ENCODE measurements at places on chromosomes 5 and 9. TPM values are rescaled to one million over a fixed set of nuclear protein-coding genes. Genes with fewer than 3 reads are reported as not detected.

- DNase-seq = peak; percentile 56
- peaks cover 91% of the 10 kb centered on the region for H3K27me3 ChIP-seq
- H3K4me1 ChIP-seq = no peaks in the 10 kb centered on the region
- no peak overlapping the region for H3K27ac ChIP-seq
Measured at GRCh38 chr9:97853844-97854695, 1.0 kb downstream of the FOXE1 start.

DNA sequence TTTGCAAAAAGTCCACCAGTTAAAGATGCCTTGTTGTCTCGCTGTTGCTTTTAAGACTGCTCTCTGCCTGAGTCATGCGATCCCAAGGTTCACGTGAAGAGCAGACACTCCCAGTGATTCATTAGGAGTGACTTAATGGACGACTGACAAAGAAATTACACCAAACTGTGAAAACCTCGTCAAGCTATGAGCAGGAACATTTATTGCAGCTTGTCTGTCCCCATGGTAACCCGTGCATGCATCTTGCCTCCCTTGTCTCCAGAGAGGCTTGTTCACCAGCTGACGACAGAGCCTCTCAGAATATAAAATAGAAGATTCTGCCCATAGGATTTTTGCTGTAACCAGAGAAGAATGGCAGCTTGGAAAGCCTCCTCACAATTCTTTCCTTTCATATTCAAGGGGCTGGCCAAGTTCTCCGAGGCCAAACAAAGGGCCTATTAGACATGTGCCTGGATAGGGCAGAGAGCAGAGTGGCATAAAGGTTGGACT, 352.7 kb downstream of the SPOCK1 start:
- peak; percentile 100 for DNase-seq
- H3K4me3 ChIP-seq = peak overlapping the region; percentile 57
- H3K27me3 ChIP-seq = no peaks in the 10 kb centered on the region
- H3K36me3 ChIP-seq = no peaks in the 10 kb centered on the region
- H3K27ac ChIP-seq = peak overlapping the region; percentile 98
- peaks cover 53% of the 10 kb centered on the region for H3K4me1 ChIP-seq

PCDHB12 gene
- 2.9 TPM for total RNA-seq

DNA sequence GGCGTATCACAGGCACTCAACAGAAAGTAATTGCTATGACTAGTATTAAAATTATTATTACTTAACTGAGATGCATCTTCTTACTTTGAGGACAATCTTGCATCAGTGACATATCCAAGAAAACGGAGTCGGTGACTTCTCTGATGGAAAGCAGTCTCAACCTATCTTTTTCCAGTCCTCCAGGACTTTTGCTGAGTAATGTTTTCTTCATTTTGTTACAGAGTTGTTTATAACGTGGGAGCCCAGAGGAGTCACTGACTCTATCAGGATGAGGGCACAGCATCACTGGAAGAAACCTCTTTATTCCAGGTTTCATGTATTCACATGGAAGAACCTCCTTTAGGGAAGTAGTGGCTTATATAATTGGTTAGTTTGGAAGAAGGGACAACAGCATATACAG, 51.5 kb upstream of the MELK start:
- H3K36me3 ChIP-seq = no peaks in the 10 kb centered on the region
- no peaks in the 10 kb centered on the region for H3K4me1 ChIP-seq
- H3K4me3 ChIP-seq = no peak overlapping the region
- DNase-seq = no peak
- H3K27ac ChIP-seq = no peak overlapping the region

DNA sequence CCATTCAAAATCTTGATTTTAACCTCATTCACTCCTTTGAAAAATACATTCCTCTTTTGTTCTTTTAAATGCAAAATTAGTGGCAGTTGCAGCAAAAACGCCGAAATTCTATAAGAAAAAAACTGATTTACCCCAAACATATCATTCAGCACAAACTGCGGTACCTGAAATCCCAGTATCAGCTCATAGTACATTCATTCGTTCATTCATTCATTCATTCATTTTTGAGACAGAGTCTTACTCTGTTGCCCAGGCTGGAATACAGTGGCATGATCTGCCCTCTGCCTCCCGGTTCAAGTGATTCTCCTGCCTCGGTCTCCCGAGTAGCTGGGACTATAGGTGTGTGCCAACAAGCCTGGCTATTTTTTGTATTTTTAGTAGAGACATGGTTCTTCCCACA, 20.4 kb downstream of the FBLL1 start:
- H3K27ac ChIP-seq = no peak overlapping the region
- H3K36me3 ChIP-seq = peaks cover 5% of the 10 kb centered on the region
- no peaks in the 10 kb centered on the region for H3K27me3 ChIP-seq

GRCh38 chr5:99827136-99827535, 708.0 kb upstream of the FAM174A start:
- no peaks in the 10 kb centered on the region for H3K36me3 ChIP-seq
- H3K4me1 ChIP-seq = no peaks in the 10 kb centered on the region
- no peak overlapping the region for H3K4me3 ChIP-seq
- no peaks in the 10 kb centered on the region for H3K27me3 ChIP-seq
- no peak overlapping the region for H3K27ac ChIP-seq
- no peak for DNase-seq

GRCh38 chr5:137071931-137072330, 427.2 kb downstream of the SPOCK1 start:
- H3K4me3 ChIP-seq = peak overlapping the region; percentile 6
- peak; percentile 77 for DNase-seq

GARNL3 gene
- total RNA-seq = 0.43 TPM

DNA sequence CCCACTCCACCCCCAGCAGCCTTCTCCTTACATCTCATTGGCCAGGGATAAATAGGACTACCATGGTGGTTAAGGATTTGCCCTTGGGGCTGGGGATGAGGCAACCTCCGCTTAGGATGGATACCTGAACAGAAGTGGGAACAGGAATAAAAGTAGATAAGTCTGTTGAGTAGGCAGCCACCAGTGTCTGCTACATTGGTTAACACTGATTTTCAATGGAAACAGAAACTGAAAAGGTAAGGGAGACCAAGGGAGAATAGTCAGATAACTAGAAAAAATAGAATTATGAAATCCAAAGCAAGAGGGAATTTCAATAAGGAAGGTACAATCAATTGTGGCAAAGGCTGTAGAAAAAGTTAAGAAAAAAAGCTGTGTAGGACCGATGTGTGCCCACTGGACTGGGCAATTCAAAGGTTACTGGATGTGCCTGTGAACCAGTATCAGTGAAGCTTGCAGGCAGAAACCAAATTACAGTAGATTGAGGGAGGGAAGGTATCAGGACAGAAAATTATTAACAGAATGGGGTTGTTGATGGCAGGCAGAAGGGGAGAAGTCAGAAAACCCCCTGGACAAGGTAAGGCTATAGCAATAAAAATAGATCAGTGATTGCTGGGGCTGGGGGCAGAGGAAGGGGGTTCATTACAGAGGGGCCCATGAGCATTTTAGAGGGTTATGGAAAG, 48.7 kb downstream of the DNAJC21 start:
- no peaks in the 10 kb centered on the region for H3K4me1 ChIP-seq
- DNase-seq = no peak
- no peak overlapping the region for H3K4me3 ChIP-seq

- no peak overlapping the region for H3K4me3 ChIP-seq
- no peak for DNase-seq
- H3K27me3 ChIP-seq = no peaks in the 10 kb centered on the region
- H3K27ac ChIP-seq = no peak overlapping the region
Measured at GRCh38 chr5:65029178-65029577, 260.4 kb downstream of the CWC27 start.

TNC gene
- 319 TPM for total RNA-seq

TSSK1B gene
- not detected for total RNA-seq

GRCh38 chr9:72579880-72580550, 58.6 kb downstream of the TMC1 start:
- no peaks in the 10 kb centered on the region for H3K36me3 ChIP-seq
- peaks cover 73% of the 10 kb centered on the region for H3K4me1 ChIP-seq
- peak overlapping the region; percentile 72 for H3K27ac ChIP-seq
- H3K27me3 ChIP-seq = no peaks in the 10 kb centered on the region
- DNase-seq = peak; percentile 82
- no peak overlapping the region for H3K4me3 ChIP-seq

DNA sequence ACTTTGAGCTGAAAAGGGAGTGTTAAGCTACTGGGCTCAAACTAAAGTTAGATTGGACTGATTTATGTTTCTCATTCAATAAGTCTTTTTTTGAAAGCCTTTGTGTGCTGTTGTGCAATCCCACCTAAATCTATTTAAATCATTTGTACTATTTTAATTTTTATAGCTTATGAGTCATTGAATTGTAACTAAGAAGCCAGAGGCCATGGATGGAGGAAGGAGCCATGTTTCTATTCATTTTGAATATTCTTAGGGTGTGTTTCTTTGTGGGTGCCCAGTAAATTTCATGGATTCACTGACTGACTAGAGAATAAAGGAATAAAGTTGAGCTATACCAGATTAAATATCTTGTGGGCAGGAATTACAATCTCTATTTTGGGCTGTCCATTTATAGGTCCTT, 238.5 kb downstream of the KIF4B start:
- no peaks in the 10 kb centered on the region for H3K36me3 ChIP-seq
- no peaks in the 10 kb centered on the region for H3K27me3 ChIP-seq
- no peak overlapping the region for H3K4me3 ChIP-seq
- no peak overlapping the region for H3K27ac ChIP-seq

GRM6 gene
- not detected for total RNA-seq

WHRN gene
- 0.76 TPM for total RNA-seq

PPIC gene
- total RNA-seq = 116 TPM

DNA sequence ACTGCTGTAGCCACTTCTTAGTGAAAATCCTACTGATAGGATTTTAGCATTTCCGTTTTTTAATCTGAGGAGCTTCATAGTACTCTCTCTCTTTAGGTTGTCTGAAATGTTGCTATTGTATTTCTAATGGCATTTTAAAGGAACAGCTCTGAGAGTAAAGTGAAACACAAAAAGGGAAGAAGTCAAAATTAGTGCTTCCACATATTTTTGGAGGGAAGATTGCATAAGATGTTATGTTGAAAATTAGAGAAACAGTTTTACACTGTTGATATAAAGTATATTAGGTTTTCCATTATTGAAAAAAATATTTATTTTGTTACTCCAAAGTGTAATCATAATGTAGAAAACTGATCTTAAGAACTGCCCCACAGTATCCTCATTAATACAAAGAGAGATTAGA, 525.1 kb downstream of the TAF11L14 start:
- H3K4me3 ChIP-seq = no peak overlapping the region
- no peak for DNase-seq
- no peaks in the 10 kb centered on the region for H3K36me3 ChIP-seq
- no peaks in the 10 kb centered on the region for H3K27me3 ChIP-seq

DNA sequence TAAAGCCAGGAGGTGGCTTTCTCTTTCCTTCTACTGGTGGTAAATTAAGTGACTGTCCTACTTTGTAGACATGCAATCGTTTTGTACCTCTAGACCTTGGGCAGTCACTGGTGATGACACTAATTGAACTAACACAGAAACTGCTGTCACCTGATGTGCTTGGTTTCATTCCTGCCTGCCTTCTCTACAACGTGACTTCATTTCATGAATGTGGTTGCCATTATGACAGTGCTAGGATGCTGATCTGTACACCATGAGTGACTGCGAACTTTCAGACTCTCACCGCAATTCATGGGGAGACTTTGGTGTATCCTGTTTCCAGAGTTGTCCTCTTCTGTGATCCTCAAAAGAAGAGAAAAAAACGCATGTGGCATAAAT, 47.5 kb downstream of the UBE2QL1 start:
- no peaks in the 10 kb centered on the region for H3K36me3 ChIP-seq
- DNase-seq = no peak
- no peak overlapping the region for H3K27ac ChIP-seq

RHOBTB3 gene
- 214 TPM for total RNA-seq

GRCh38 chr9:133360400-133361393, 4.3 kb downstream of the SURF2 start:
- DNase-seq = no peak
- no peaks in the 10 kb centered on the region for H3K27me3 ChIP-seq
- H3K4me3 ChIP-seq = no peak overlapping the region
- peaks cover 48% of the 10 kb centered on the region for H3K36me3 ChIP-seq

MOB3B gene
- not detected for total RNA-seq

GMCL2 gene
- not detected for total RNA-seq

DNA sequence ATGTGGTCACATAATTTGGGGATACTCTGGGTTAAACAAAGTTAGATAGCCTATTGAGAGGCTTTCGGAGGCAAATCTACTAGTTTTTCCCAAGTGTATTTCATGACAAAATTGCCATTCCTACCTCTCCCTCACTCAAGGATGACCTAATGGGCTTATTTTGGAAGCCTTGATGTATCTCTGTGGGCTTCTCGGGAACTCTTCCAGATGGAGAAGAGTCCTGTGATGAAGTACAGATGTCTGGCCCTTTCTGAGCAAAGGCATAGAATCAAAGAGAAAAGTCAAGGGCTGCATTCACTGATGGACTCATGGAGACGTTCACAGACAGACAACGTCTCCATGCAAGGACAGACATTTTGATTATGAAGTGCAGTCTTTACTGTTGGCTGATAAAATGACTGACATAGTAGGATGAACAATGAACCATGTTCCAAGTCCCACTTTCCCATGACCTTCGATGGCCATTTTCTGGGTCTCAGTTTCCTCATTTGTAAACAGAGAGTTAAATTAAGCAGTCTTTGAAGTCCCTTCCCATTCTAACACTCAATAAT, 347.2 kb upstream of the CD180 start:
- DNase-seq = peak; percentile 29
- no peaks in the 10 kb centered on the region for H3K27me3 ChIP-seq
- H3K36me3 ChIP-seq = no peaks in the 10 kb centered on the region
- no peak overlapping the region for H3K27ac ChIP-seq

DNA sequence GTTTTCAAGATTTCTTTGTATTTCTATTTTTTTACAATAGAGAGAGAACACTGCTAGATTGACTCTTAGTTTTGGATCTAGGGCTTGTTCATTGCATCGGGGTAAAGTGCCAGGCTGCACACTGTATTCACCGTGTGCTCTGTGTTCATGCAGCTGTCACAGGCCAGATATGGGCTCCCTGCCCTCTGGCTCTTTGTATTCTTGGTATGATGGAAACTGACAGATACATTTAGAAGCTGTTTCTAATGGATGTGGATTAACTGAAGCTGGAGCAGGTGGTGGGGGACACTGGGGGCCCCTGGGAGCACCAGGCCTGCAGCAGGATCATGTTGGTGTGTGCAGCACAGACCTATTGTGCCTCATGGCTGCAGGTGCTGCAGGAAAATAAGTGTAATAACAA, 28.0 kb downstream of the SLC36A1 start:
- H3K4me1 ChIP-seq = peaks cover 19% of the 10 kb centered on the region
- H3K27me3 ChIP-seq = no peaks in the 10 kb centered on the region
- DNase-seq = no peak
- H3K27ac ChIP-seq = no peak overlapping the region
- H3K4me3 ChIP-seq = no peak overlapping the region

DNA sequence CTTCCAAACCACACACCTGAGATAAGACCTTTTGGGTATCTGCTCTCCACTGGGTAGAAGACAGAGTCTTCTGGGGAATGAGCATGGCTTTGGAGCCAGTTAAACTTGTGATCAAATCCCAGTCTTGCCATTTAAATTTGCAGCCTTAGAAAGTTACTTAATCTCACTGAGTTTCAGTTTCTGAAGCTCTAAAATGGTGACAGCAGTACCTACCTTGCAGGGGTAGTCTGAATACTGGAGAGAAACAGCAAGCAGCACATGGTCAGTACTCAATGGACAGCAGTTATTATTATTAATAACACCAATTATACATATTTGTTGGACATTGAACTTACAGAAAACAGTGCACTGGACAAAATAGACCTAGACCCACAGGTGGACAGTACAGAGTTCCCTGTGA, 260.9 kb downstream of the MAN2A1 start:
- DNase-seq = no peak
- peaks cover 2% of the 10 kb centered on the region for H3K27me3 ChIP-seq
- H3K4me1 ChIP-seq = no peaks in the 10 kb centered on the region
- H3K36me3 ChIP-seq = no peaks in the 10 kb centered on the region

STK10 gene
- total RNA-seq = 28.9 TPM

Measured in GM23248 (cell line).